ENCODE measurements at places on chromosomes 4 and X. TPM values are rescaled to one million over a fixed set of nuclear protein-coding genes. Genes with fewer than 3 reads are reported as not detected.

GRCh38 chr4:74886484-74886883 lies 46.4 kb upstream of the PARM1 start:
- no peak for DNase-seq

DNA sequence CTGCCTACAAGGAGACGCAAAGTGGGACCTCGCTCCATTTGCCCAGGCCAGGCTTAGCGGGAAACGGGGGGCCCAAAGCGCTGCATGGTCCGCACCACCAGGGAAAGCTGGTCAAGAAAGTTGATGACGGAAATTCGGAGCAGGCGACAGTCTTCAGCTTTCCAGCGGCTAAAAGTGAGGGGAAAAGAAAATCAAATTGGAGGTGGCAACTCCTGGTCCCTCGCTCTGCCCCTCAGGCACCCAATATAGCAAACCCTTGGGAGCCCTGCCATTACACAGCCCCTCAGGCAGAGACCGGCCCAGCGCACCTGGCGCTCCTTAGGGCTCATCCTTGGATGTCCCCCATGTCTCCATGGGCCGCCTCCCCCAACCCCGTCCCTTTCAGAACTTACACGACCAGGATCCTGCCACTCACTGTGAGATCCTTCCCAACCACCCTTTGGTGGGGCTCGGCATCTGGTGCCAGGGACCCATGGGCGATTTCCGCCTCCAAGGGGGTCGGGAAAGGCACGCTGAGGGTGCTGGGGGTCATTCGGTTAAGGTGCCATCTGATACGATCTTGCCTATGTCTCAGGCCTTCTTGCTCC lies 1.1 kb downstream of the LAGE3 start:
- no peak for DNase-seq

DNA sequence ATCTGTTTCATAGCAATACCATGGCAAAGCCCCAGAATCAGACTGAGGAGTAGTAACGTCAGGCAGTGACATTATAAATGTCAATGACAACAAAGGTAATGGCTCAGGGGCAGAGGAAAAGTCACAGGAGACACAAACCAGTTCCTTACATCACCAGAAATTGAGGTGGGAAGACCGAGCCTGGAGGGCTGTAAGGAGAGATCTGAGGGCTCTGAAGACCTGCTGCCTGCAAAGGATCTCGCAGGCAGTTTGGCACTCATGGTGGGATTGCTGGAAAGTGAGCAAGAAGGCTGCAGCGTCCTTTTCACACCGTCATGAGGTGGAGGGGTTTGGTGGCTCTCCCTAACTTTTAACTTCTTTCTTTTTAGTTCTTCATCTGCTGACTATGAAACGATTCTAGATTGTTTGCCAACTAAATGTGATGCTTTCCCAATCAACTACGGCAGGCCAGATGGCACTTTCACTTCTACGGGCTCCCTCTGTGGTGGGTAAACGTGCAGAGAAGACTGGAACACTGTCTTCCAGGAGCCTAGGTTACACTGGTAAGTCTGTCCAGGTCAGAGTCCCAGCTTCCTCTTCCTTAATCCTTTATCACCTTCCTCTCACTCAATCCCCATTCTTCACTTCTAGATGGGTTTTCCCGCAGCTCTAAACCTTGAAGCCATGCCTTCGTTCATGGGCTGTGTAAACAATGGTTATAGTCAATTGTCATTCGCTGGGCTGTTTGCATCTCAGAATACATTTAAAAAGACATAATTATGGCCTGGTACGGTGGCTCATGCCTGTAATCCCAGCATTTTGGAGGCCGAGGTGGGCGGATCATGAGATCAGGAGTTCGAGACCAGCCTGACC lies 58.2 kb downstream of the TBC1D9 start:
- no peak for DNase-seq

DNA sequence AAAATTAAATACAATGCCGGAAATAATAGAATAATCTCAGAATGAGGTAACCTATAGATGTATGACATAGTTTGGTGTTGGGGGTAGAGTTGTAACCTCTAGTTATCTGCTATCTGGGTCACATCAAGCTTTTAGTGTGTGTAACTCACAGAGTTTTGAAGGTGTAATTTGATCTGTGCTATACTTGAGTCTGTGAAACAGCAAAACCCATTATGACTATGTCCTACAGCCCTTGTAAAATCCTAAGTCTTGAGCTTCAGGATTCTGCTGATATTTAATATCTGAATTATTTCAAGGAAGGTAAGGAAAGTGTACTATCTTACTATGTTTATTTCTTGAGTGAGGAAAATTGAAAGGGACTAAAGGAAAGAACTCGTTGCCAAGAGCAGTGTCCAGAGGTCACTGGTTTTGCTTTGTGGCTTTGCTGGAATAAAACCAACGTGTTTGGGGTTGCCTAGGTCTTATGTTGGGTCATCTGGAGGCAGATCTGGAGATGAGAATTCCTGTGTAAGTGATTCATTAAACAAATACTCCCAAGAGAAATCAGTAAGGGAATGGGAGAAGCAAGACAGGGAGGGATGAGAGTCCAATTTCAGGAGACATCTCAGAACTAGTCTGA lies 107.8 kb upstream of the CBLL2 start:
- DNase-seq: no peak

The TRAM1L1 gene
- total RNA-seq: 8.9 TPM

- no peak for DNase-seq
Measured at GRCh38 chrX:22360129-22360528, 87.4 kb downstream of the CBLL2 start.

GRCh38 chr4:6461301-6462165 lies 10.9 kb downstream of the PPP2R2C start:
- peak; percentile 49 for DNase-seq

The ETDA gene
- not detected for total RNA-seq

GRCh38 chrX:134810211-134810610 lies 151.9 kb upstream of the PLAC1 start:
- no peak for DNase-seq

DNA sequence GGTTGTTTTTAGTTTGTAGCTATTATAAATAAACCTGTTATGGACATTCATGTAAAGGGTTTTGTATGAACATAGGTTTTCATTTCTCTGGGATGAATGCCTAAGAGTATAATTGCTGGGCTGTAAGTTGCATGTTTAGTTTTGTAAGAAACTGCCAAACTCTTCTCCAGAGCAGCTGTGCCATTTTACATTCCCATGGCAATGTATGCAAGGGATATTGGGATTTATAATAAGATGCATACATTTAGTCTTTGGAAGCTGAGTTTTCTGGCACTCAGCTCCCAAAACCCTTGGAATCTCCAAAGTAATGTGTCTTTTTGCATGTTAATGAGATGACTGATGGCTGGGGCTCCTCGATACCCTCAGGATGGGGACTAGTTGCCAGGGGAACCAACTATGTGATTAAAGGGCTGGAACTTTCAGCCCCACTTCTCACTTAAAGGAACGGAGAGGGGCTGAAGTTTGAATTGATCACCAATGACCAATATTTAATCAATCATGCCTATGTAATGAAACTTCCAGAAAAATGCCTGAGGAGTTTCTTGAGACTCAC lies 44.0 kb downstream of the SERTM2 start:
- no peak for DNase-seq

The MAGEA10 gene
- total RNA-seq: not detected

- DNase-seq: no peak
Measured at GRCh38 chr4:168859888-168860694, 150.0 kb downstream of the CBR4 start.

DNA sequence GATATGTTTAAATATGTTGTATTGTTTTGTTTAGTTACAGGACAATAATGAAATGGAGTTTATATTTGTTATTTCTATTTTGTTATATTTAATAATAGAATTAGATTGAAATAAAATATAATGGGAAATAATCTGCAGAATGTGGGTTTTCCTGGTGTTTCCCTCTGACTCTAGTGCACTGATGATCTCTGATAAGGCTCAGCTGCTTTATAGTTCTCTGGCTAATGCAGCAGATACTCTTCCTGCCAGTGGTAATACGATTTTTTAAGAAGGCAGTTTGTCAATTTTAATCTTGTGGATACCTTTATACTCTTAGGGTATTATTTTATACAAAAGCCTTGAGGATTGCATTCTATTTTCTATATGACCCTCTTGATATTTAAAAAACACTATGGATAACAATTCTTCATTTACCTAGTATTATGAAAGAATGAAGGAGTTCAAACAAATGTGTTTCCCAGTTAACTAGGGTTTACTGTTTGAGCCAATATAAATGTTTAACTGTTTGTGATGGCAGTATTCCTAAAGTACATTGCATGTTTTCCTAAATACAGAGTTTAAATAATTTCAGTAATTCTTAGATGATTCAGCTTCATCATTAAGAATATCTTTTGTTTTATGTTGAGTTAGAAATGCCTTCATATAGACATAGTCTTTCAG lies 26.9 kb downstream of the NUDT6 start:
- no peak for DNase-seq

DNA sequence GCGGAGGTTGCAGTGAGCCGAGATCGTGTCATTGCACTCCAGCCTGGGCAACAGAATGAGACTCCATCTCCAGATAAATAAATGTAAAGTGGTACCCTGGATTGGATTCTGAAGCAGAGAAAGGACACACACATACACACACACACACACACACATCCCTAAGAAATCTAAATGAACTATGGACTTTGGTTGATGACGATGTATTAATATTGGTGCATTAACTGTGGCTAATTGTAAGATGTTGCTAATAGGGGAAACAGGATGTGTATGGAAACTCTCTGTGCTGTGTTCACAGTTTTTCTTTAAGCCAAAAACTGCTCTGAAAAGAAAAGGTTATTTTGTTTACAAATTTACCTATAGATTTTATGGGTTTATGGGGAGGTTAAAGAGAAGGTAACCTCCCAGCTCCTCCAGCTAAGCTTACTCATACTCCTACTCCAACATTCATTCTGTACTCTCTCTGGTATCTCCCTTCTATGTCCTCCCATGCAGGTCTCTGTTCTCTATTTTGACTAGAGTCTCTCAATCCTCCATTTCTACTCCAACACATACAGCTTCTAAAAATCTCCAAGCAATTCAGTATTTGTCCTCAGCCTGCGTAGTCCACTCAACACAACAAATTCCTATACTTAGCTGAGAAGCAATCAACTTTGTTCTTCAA lies 46.5 kb upstream of the RELL1 start:
- DNase-seq: no peak

The BRCC3 gene
- total RNA-seq: 29.8 TPM

- no peak for DNase-seq
Measured at GRCh38 chr4:13047591-13047990, 436.5 kb downstream of the RAB28 start.

DNA sequence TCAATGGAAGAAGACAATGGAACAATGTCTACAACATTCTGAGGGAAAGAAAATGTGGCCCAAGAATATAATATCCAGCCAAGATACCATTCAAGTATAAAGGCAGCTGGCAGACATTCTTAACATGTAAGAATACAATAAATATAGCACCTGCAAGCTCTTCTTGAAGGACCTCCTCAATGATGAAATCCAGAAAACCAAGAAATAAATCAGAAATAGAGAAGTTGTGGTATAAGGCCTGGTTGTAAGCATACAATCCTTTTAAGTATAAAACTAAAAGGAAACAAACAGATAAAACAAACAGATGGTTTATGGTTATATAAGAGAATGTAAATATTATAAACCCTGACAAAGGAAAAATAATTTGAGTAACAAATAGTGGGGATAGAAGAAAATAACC lies 33.4 kb downstream of the SYTL4 start:
- DNase-seq: no peak

- no peak for DNase-seq
Measured at GRCh38 chr4:39931441-39931901, 46.2 kb downstream of the PDS5A start.

The TKTL1 gene
- 0.56 TPM for total RNA-seq

The TRPC5OS gene
- total RNA-seq: not detected

- DNase-seq: no peak
Measured at GRCh38 chr4:155597933-155598451, 68.7 kb upstream of the GUCY1A1 start.

- no peak for DNase-seq
Measured at GRCh38 chr4:47312170-47312569, 151.3 kb downstream of the COMMD8 start.

GRCh38 chrX:7216981-7217587 lies 69.1 kb upstream of the PUDP start:
- DNase-seq: no peak

DNA sequence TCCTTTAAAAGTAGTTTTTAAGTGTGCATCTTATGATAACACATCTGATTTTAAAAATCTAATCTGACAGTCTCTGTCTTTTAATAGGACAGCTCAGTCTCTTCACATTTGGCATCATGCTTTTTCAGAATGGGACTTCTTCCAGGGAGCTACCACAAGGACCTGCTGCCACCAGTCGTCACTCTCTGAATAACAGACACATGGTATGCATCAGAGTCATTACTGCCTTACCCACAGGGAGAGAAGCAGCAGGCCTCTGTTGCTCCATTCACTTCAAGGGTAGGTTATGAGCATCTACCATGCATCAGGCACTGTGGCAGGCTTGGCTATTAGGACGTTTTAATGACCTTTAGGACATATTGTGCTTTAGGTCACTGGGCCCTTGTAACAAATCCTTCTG lies 50.0 kb upstream of the AFAP1 start:
- DNase-seq: no peak

DNA sequence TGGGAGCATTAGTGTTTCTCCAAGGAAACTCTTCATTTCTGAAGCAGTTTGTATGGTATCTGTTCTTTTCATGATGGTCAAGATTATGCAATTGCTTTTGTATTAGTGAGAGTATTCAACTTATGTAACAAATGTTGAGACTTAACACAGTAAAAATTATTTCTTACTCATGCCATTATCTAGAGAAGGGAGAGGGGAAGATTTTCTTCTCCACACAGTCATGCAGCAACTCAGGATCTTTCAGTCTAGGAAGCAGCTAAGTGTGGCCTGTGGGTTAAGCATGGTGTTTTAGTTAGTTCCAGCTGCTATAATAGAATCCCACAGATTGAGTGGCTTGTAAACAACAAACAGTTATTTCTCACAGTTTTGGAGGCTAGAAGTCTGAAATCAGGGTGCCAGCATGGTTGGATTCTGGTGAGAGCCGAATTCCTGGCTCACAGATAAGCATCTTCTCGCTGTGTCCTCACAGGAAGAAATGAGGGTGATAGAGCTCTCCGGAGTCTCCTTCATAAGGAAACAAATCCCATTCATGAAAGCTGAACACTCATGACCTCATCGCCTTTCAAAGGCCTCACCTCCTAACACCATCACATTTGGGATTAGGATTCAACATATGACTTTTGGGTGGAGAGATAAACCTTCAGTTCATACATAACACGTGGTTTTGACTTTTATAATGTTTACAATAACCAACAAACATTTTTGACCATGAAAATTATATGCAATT lies 101.2 kb downstream of the FRMPD4 start:
- DNase-seq: no peak

GRCh38 chr4:24516926-24517325 lies 67.4 kb downstream of the DHX15 start:
- DNase-seq: no peak

DNA sequence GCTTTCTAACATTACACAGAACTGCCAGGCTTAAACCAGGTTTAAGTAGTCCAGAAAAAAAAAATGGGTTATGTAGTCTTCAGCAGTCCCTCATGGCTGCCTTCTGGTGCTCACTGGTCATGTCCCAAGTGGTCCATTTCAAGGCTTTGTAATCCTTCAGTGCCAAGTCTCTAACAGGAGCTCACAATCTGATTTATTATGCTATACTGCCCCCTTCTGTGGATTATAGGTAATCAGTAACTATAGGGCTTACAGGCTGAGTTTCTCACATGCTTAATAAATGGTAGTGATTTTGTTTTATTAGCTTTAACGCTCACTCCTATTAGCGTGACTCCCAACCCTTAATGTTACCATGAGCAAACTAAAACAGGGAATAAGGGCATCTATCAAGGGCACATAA lies 92.5 kb upstream of the EDA2R start:
- no peak for DNase-seq

The LRRC66 gene
- 3.3 TPM for total RNA-seq
